ENCODE measurements at places on chromosomes 2 and 18.

DNA sequence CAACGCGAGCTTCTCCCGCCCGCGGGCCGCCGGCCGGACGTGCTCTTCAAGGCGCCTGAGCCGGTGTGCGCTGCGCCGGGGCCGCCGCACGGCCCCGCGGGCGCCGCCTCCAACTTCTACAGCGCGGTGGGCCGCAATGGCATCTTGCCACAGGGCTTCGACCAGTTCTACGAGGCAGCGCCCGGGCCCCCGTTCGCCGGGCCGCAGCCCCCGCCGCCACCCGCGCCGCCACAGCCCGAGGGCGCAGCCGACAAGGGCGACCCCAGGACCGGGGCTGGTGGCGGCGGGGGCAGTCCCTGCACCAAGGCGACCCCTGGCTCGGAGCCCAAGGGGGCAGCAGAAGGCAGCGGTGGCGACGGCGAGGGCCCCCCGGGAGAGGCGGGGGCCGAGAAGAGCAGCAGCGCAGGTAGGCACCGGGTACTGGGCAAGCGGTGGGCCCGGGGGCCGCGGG lies 676 bp downstream of the HOXD11 start:
- DNase-seq, result no peak

DNA sequence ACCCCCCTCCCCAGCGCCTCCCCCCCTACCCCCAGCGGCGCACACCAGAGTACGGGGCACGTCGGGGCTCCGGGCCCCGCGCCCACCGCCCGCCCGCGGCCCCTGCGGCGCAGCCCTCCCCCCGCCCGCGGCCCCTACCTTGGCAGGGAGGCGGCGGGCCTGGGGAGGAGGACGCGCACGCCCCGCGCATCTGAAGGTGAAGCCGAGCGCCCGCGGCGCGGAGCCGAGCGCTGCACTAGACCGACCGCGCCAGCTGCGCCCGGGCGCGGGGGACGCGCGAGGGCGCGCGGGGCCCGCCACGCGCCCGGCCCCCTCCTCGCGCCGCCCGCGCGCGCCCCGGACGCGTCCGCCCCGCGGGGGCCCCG lies at the start of gene ZNF516:
ZNF516 (minus strand) TSS at position 237 of the 365 bp plus-strand sequence. CDS start 52,188 bp downstream, outside the sequence.
- DNase-seq, result no peak

DNA sequence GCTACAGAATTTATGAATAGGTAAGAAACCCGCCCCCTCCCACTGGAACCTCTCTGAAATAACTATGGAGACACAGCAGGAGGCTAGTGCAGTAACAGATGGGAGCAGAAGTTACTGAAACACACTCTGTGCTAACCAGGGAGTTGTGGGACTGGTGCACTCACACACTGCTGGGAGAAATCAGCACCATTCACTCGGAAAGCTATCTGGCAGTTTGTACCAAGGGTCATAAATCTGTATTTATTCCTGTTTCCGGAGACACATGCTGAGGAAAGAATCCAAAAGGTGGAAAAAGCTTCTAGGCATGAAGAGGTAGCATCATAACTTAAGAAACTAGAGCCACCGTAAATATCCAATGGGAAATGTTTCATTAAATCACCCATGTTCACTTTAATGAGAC lies 39.9 kb downstream of the TGFA start:
- no peak for DNase-seq

DNA sequence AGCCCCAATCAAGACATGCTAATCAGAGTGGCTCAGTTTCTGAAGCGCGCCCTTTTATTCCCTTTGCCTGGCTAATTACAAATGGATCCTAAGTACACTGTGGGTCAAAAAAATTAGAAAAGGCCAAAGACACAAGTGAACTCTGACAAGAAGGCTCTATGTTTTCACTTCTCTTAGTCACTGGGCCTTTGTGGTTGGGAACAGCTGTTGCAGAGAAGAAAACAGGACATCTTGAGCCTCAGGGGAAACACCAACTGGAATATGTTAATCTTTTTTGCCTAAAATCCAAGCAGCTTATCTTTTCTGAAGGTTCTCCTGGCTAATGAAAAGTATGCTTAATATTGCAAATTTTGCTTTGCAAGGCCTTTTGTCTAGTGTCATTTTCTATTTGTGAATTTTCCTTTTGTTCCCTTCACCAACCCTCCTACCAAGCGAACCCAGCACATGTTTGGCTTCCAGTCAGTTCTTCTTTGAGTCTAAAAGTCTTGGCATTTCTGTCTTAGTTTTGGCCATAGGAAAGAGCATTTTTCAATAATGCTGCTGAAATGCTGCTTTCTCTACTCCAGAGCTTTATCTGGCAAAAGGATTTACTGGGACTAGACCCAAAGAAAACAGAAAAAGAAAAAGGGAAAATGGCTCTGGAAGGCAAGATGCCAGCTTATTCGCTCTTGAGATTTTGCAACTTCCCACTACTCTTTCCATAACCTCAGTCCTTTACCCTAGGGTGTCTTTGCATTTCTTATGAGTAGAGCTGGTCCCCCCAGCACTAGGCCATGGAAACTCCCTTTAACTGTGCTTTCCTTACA lies 440.2 kb upstream of the ST6GAL2 start:
- DNase-seq, result no peak

DNA sequence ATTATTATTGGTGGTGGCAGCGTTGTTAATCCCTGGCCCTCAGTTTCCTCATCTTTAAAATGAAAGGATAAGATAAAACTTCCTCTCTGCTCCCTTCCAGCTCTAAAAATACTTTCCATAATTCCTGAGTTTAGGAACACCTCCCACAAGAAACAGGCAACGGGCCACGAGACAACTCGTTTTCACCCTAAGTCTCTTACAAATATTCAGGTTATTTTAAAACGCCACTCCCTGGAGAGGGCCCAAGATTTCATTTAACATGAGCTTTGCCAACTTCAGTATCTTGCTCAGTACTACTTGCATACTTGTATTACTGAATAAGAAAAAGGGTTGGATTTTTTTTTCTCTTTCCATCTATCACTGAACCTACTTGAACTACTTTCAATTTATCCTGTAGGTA lies 611.1 kb upstream of the FANCL start:
- no peak for DNase-seq

Measured in stimulated activated CD4-positive, alpha-beta T cell treated with anti-CD3 and anti-CD28 coated beads, Interleukin-15, amount 100 ng/mL, for 48 hours (primary cell).